ENCODE measurements at places on chromosomes 2 and 18.

DNA sequence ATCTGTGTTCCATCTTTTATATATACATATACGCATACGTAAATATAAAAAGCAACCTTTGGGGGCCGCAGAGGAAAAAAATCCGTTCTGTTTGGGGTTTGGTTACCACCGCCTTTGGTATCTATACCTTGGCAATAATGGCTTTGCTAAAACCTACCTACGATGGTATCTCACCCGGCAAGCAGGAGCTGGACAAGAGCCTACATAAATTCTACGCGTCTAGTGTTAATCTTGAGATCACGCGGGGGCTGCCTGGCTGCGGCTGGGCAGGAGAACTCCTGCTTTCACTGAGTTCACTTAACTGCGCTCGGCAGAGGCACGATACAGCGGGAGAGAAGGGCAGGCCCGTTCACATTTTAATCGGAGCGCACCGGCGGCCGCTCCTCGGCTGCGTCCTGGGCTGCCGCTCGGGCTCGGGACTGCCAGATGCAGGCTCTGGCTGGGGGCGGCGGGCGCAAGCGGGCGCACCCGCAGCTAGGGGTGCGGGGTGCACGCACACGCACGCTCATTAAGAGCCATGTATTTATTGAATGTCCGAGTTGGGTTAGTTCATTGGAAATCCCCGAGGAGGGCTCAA is 1.7 kb upstream of the POU3F3 start:
- DNase-seq = no peak

GRCh38 chr2:172350839-172351479 is 76.4 kb upstream of the ITGA6 start:
- no peak for DNase-seq

DNA sequence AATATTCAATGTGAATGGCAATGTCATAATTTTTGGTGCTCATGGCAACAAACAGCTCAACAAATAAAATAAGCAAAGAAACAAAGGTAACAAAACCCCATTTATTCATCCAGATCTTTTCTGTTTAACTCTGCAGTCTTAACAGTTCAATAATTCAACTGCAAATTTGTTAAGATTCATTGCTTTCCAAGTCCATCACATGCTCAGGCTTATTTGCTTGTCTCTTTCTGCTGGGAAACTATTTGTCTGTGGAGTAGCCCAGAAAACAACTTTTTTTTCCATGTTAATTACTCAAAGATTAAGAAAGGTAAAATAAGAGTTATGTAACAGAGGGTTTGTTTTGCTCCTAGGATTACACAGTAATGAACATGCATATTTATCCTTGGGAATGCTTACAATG is 92.6 kb upstream of the PNPT1 start:
- no peak for DNase-seq

- DNase-seq = no peak
Observed at GRCh38 chr2:178271629-178272333, 77.5 kb downstream of the OSBPL6 start.

- DNase-seq = no peak
Observed at GRCh38 chr2:174259981-174260380, 11.6 kb upstream of the OLA1 start.

- peak; percentile 77 for DNase-seq
Observed at GRCh38 chr2:25982273-25982967, at the start of gene KIF3C. Gene KIF3C, minus strand, starts transcription at chr2:25982497. Its CDS starts 580 bp downstream, at chr2:25981917.

GRCh38 chr2:157890969-157891642 is 15.0 kb upstream of the ACVR1 start:
- DNase-seq = no peak

DNA sequence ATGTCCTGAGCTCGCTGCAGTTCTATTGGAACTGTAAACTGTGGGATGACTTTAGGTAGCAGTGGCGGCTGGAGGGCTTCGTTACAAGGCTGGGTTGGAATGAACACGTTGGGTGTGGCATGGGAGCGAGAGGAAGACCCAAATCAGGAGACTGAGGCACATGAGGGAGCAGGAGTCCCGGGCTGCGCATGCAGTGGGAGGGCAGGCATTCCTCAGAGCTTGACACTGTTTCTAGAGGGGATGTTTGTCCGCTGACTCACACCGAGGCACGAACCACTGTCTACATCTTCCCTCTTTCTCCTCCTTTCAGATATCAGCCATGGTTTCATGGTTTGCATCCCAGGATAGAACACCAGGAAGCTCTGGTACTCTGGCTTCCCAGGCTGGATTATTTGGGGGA is 40.6 kb upstream of the LAMA1 start:
- no peak for DNase-seq

- no peak for DNase-seq
Observed at GRCh38 chr18:48834413-48835031, 116.2 kb downstream of the SMAD7 start.

GRCh38 chr18:50472941-50473340 is 86.9 kb upstream of the MAPK4 start:
- DNase-seq = no peak

DNA sequence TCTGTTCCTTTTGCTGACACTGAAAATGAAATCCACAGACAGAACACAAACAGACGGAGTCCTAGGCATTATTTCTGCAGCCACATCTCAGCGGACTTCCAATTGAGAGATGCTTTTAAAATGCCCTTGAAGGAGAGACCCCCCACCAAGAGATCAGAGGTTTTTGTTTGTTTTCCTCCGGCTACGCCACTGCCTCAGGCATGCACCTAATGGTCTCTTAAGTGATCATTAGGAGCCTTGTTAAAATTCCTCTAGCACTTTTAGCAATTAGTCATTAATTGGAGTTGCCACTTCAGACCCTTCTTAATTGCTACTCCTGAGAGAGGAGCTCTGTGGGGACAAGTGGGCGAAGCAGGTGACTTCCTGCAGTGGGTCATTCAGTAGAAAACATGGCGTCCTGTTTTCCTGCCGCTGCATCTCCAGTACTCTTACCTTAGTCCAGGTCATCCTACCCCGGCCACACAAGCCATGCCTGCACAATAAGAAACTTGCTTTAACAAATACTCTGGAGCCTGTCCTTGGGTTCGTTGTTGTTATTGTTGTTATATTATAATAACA is 257.7 kb upstream of the CHAC2 start:
- peak; percentile 18 for DNase-seq

- no peak for DNase-seq
Observed at GRCh38 chr2:172433144-172433543, 5.8 kb downstream of the ITGA6 start.

- DNase-seq = no peak
Observed at GRCh38 chr2:57884281-57884680, 162.3 kb upstream of the VRK2 start.

DNA sequence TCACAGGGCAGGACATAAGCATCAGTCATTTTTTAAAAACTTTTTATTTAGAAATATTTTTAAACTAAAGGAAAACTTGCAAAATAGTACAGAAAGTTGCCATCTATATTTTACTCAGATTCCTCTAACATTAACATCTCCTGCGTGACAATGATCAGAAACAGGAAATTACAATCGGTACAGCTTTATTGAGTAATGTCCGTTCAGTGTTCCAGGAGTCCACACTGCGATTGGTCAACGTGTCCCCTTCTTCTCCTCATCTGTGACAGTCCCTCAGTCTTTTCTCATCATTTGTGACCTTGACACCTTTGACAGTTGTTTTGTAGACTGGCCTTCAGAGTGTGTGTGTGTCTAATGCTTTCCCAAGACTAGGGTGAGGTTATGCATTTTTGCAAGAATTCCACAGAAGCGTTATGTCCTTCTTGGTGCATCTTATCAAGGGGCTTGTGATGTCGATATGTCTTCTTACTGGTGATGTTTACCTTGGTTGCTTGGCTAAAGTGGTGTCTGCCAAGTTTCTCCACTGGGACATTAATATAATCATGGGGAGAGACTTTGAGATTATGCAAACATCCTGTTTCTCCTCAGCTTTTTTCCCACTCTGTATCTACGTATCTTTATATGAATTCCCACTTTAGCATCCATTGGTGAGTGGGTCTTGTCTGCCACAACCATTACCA is 21.4 kb upstream of the TMEM177 start:
- DNase-seq = no peak

DNA sequence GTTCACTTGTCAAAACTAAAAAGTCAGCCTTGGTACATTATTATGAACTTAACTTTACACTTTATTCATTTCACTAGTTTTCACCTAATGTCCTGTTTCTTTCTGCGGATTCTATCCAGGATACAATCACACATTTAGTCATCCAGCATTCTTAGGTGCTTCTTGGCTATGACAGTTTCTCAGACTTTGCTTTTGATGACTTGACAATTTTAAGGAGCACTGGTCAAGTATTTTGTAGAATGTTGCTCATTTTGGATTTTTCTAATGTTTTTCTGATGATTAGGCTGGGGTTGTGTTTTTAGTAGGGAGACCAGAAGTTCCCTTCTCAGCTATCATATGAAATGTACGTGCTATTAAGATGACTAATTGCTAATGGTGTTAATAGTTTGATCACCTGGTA is 601.2 kb downstream of the LRRTM4 start:
- DNase-seq = no peak

- DNase-seq = no peak
Observed at GRCh38 chr18:76144844-76145243, 350.2 kb downstream of the ZNF516 start.

DNA sequence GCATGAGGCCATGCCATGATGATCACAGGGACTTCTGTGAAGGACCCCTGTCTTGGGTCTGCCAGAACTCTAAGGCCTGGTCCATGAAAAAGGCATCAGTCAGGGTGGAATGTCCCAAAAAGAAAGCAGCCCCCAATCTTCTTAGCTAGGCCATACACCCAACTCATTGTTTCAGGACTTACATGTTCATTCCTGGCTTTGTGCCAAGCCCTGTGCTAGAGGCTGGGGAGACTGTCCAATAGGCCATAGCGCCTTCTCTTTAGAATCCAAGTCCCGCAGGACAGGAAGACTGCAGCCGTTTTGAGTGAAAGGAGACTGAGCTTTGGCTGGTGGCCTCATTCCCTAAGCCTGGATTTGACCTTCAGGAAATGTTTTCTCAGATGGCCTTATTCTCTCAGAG is 247.3 kb downstream of the PRKCE start:
- no peak for DNase-seq

- DNase-seq = no peak
Observed at GRCh38 chr2:67437114-67437513, 40.0 kb downstream of the ETAA1 start.

DNA sequence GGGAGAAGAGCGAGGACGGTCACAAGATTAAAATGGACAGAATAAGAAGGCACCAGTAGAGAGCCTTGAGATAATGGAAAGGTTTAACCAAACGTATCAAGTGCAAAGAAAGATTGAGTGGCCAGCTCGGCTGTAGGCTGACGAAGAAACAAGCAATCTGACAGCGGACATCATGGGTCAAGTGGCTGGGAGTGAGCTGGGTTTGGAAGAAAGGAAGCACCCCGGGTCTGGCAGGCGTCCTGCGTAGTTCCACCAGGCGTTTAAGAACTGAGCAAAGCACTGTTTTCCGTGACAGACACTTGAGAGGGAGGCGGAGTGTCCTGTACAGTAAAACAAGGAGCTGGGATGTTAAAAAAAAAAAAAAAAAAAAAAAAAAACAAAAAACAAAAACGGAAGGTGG is 27.1 kb downstream of the DAPL1 start:
- DNase-seq = no peak

GRCh38 chr18:27130065-27130630 is 55.0 kb downstream of the CHST9 start:
- no peak for DNase-seq

GRCh38 chr2:143675021-143675420 is 545.8 kb downstream of the ARHGAP15 start:
- no peak for DNase-seq

GRCh38 chr2:154686162-154686561 is 12.3 kb upstream of the KCNJ3 start:
- no peak for DNase-seq

DNA sequence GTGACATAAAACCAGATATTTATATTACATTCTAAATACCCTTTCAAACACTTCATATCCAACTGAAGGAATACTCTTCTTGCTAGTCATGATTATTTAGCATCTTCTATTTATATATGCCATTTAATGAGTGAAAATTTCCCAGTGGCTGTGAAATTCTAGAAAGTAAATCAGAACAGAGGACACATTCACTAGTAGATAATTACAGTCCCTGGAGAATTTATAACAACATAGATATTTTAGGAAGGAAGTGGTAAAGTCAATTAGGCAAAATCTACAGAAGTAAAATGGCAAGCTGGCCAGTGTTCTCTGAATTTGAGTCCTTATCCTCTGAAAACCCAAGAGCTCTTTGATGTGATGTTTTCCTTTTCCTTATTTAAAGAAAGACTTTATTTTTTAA is 121.8 kb downstream of the PMAIP1 start:
- DNase-seq = no peak

GRCh38 chr2:29455200-29455860 is 340.1 kb downstream of the CLIP4 start:
- DNase-seq = no peak

GRCh38 chr2:134336352-134336751 is 82.5 kb downstream of the MGAT5 start:
- DNase-seq = no peak

GRCh38 chr18:5630057-5630899 is 86.5 kb upstream of the EPB41L3 start:
- peak; percentile 79 for DNase-seq

DNA sequence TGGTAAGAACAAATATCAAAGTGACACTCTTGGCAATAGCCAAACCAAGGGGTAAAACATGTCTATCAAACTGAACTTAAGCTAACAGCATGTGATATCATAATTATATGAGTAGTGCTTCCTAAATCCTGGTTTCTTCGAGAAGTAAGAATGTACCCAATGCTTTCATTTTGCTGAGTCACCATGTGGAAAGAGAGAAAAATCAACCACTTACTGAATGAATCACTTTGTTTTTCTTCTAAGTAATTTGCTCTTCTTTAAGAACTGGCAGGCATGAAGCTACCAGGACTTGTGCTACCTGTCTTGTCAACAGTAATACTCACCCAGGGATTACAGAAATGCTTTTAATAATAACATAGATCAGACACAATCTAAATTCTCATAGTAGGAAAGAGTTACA is 19.0 kb upstream of the DUSP19 start:
- DNase-seq = no peak

DNA sequence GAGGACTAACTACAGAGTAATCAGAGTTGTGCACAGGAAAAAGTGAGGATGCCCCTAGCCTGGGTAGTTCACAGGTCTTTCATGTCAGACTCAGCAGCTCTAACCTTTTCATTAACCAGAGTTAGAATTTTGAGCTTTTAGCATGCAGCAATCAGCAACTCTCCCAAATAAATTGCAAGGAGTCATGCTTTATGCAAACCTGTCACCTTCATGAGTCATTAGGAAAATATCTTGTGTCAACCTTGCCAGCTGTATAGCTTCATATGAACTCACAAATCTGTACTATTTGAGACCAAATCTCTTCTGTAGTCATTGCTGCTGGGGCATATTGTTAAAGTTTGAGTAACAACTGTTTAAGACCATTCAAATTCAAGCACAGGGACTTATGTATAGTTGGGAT is 382.3 kb upstream of the NT5C1B start:
- no peak for DNase-seq

GRCh38 chr2:60154142-60154541 is 399.3 kb downstream of the BCL11A start:
- DNase-seq = no peak

- DNase-seq = no peak
Observed at GRCh38 chr2:190615555-190616200, 33.2 kb upstream of the NAB1 start.

- DNase-seq = no peak
Observed at GRCh38 chr2:75277111-75277510, 77.8 kb upstream of the TACR1 start.

- DNase-seq = no peak
Observed at GRCh38 chr2:18186816-18187613, 308.5 kb downstream of the KCNS3 start.

All from HEK293T (cell line).